ENCODE measurements at places on chromosomes 5 and 9.

GRCh38 chr5:102815540-102816332 is 60.6 kb downstream of the PAM start:
- peak; percentile 73 for DNase-seq

- DNase-seq: no peak
Observed at GRCh38 chr5:118924006-118924389, 64.3 kb downstream of the DTWD2 start.

GRCh38 chr9:107584186-107584585 is 94.6 kb upstream of the KLF4 start:
- DNase-seq: no peak

- no peak for DNase-seq
Observed at GRCh38 chr5:179267071-179267670, 78.1 kb downstream of the ADAMTS2 start.

GRCh38 chr5:139682016-139682975 is 34.1 kb downstream of the CXXC5 start:
- no peak for DNase-seq

DNA sequence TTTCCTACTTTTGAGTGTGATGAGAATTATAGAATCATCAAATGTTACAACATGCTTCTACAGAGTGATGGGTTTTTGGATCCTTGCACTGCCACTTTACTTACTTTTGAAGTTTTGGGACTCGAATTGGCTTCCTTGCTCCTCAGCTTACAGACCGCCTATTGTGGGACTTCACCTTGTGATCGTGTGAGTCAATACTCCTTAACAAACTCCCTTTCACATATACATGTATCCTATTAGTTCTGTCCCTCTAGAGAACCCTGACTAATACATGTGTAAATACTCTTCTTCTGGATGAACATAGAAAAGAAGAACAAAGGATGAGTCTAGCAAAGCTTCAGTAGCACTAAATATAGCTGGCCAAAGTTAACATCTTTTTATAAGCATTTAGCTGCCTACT is 98.7 kb upstream of the PDE4D start:
- no peak for DNase-seq

DNA sequence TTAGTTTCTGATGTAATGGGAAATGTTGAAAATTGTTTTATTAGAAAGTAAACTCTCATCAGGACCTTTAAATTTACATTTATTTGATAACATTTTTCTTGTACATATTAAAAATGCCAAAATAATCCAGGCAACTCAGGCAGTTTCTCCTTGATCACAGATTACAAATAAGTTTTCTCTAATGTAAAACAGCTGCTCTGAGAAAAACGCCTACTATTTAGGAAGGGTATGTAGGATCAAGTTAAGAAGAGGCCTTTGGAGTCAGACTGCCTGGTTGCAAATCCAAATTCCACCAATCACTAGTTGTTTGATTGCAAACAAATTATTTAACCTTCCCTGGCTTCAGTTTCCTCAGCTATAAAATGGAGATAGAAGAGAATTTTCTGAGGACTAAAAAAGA is 610.8 kb downstream of the PDE4D start:
- no peak for DNase-seq

DNA sequence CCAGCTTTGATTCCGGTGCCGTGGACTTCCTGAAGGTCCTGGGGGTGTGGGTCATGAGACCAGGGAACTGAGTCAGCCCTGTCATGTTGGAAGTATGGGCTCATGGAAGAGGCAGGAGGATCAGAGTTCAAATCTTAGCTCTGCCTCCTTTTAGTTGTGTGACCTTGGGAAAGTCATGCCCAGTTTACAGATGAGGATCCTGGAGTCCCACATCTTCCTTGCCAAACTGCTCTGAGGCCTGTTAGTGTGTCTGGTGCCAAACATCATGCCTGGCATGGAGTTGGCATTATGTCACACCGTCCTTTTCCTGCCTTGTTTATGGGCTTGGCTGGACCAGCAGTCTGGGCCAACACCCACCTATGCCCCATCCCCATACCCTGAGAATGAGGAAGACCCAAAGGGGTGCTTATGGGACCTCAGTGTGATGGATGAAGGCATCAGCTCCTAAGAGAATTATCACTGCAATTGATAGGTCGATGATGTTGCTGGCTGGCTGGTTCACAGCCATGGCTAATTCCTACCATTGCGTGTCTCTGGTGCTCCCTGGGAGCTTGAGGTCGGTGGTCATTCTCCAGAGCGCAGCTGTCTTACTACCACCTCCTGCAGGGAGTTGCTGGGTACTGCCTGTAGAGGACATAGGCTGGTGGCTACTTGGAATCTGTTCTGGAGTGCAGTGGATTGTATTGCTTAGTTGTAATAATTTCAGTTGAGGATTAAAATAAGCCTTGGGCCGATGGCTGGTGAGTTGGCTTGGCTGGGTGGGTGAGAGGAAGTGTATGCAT is 140.5 kb upstream of the PITX1 start:
- DNase-seq: peak; percentile 26

GRCh38 chr5:159971931-159972461 is 36.9 kb upstream of the TTC1 start:
- DNase-seq: no peak

DNA sequence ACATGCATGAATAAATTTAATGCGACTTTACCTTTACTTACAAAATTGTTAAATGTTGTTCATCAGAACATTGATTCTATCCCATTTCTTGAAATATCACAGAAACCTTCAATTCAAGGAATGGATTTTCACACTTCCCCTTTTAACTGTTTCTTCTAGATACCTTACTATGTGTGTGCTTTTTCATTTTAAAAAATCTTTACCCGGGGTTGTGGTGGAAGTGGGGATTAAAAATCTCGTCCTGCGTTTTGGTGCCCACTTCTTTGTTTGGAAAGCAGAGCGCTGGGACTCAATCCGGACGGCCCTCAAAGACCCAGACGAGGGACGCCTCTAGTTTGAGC is 5.8 kb upstream of the MEF2C start:
- DNase-seq: no peak

DNA sequence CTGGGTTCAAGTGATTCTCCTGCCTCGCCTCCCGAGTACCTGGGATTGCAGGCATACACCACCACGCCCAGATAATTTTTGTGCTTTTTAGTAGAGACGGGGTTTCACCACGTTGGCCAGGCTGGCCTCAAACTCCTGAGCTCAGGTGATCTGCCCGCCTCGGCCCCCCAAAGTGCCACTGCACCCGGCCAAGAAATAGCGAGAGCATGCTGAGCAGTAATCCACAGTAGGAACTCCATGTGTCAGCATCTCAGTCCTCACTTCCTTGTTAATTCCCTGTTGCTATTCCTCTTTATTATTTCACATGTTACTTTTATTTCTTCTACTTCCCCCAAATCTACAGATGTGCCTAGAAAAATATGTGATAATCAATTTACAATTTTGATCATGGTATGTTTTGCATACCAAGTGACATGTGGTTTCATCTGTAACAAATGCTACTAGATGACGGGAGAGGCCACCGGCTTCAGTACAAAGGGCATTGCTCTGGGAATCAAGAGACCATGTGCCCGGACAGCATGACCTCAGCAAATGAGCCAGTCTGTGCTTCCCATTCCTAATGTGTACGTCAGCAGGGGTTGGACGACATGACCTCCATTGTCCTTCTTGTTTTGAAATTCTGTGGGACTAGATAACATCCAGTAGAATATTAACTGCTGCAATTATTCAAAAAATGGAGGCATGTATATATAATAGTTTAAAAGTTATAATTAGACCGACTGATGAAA is 61.6 kb downstream of the FNBP1 start:
- DNase-seq: no peak

DNA sequence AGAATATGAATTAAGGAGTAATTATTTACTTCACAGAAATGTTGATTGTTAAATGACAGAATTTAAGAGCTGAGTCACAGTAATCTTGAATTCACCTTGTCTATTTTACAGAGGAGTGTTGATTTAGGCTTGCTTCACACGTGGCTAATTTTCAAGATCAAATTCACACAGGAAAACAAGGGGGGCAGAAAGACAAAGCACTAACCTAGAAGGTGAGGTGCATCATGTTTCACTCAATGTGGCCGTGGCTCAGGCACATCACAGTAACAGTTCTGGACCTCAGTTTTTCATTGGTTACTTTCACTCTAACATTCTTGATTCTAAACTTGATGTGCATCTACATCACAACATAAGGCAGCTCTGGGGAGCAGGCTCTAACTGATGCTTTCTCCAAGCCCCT is 69.6 kb upstream of the GNAQ start:
- no peak for DNase-seq

GRCh38 chr5:33282696-33283095 is 158.1 kb upstream of the TARS1 start:
- DNase-seq: no peak

All from KBM-7 (cell line).